ACHN (cell line): ENCODE measurements at places on chromosomes 12 and 14.
A peak's percentile ranks its signal among the peaks of the same experiment; 100 is the strongest.

DNA sequence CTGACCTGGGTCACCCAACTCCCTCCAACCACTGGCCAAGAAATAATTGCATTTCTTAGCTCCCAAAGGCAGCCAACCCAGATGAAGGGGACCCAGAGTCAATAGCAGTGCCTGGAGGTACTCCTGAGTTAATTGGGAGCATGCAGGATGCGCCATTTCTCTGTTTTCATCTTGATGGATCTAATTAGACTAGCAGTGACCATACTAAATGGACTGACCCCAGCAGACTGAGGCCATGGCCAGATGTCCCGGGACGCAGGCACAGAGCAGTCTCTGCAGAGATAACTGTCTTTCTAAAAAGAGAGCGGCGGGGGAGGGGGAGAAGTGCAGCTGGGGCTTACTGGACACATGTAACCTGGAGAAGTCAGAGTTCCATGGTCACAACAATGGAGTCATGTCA is 53.2 kb upstream of the CMKLR1 start:
- no peak for DNase-seq

- peak; percentile 60 for DNase-seq
Measured at GRCh38 chr12:81502912-81503695, 256.0 kb downstream of the PPFIA2 start.

- no peak for DNase-seq
Measured at GRCh38 chr14:28681681-28682080, 84.9 kb upstream of the FOXG1 start.

DNA sequence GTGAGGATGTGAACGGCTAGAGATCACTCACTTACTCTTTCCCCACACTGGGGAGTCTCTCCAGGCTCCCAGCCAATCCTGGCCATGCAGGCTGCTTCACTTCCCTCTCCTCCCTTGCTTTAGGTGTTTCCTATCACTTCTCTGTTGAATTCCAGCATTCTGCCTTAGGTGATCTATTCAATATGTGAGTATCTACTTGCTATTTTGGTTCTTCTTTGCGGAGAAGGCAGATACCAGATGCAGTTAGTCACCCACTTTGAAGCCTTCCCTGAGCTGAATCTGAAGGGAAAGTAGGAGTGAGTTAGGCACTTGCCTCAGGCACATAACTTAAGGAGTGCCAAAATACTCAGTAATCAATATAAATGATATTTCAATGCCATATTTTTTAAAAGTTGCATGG is 36.0 kb upstream of the FAR2 start:
- DNase-seq: no peak

GRCh38 chr12:115640929-115641328 is 636.6 kb downstream of the MED13L start:
- no peak for DNase-seq

DNA sequence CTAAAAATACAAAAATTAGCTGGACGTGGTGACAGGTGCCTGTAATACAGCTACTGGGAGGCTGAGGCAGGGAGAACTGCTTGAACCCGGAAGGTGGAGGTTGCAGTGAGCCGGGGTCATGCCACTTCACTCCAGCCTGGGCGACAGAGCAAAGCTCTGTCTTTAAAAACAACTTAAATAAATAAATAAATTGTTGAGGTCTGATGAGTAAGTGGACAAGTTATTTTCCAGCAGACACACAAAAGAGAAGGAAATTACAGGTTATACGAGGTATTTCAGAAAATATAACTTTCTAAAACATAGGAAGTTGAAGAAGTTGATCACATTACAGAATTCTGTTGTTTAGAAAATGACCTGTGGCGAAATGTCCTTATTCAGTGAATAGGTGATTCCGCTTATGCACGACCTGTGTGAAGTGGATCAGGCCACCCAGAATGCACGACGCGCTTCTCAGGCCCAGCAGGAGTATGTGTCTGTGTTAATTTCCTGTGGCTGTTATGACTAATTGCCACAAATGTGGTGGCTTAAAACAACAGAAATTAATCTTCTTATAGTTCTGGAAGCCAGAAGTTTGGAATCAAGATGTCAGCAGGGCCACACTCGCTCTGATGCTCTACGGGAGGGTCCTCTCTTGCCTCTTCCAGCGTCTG is 38.1 kb downstream of the P2RX7 start:
- DNase-seq: no peak

GRCh38 chr12:42689699-42690098 is 100.2 kb upstream of the PRICKLE1 start:
- no peak for DNase-seq

GRCh38 chr14:61963926-61964325 is 201.7 kb downstream of the SNAPC1 start:
- no peak for DNase-seq
